Peyer's patch (tissue), 4 donors: ENCODE measurements at places on chromosomes 6 and 20. TPM values are rescaled to one million over a fixed set of nuclear protein-coding genes. Genes with fewer than 3 reads are reported as not detected.

The MBOAT1 gene
- total RNA-seq, result 40.3 TPM

The IPCEF1 gene
- 19.8 TPM for total RNA-seq

The SLC16A10 gene
- total RNA-seq, result 9.5 TPM

The CLVS2 gene
- 0.09 TPM for total RNA-seq

The GJA10 gene
- not detected for total RNA-seq

The PTGIS gene
- total RNA-seq, result 30.5 TPM

DNA sequence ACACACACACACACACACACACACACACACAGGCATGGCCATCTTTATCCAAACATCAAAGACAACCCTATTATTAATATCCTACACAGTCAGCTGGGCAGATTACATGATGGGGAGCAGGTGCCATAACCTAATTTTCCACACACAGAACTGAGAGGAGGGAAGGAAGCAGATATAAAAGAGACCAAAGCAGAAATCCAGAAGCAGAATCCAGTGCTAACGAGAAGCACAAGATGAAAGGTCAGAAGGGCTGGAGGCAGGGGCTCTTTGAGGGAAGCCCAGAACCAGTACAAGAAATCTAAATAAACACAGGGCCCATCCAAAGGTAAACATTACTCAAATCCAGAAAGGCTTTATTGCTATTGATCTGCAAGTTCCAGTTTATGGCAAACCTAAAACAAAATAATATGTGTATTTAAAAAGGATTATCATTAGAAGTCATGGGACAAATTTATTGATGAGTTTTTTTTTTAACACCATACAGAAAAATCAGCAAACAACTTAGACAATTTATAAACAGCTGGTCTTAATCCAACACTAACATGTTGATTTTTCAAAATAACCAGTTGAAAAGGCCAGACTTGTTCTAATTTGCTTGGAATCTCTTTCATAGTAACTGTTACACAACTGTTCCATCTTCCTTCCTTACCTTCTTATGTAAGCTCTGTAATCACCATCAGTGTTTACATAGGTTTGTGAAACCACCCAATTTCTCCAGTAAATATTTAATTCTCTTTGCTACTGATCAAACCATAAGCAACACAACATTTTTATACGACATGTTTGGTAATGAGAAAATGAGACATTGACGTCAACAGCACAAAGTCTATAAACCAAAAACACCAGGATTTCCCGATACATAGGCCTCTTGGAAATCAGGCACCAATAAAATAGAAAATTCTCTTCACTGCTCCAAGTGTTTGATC, 34.2 kb downstream of the SLC23A2 start:
- DNase-seq, result no peak

DNA sequence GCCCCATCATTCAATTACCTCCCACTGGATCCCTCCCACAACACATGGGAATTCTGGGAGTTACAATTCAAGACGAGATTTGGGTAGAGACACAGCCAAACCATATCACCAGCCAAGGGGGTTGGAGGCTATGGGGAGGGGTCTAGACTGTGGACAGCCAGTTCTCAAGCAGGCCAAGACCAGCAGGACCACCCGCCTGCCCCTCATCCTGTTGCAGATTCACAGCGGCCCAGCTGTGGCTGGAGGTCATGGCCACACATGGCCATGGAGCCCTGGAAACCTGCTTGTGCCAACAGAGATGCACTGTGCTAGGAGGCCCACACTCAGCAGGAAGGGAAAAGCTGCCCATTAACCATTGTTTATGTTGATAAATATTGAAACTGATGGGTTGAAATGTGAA, 240.5 kb downstream of the TTLL2 start:
- peak; percentile 31 for DNase-seq

- no peak for DNase-seq
Measured at GRCh38 chr6:75096966-75097365, 108.9 kb downstream of the COL12A1 start.

DNA sequence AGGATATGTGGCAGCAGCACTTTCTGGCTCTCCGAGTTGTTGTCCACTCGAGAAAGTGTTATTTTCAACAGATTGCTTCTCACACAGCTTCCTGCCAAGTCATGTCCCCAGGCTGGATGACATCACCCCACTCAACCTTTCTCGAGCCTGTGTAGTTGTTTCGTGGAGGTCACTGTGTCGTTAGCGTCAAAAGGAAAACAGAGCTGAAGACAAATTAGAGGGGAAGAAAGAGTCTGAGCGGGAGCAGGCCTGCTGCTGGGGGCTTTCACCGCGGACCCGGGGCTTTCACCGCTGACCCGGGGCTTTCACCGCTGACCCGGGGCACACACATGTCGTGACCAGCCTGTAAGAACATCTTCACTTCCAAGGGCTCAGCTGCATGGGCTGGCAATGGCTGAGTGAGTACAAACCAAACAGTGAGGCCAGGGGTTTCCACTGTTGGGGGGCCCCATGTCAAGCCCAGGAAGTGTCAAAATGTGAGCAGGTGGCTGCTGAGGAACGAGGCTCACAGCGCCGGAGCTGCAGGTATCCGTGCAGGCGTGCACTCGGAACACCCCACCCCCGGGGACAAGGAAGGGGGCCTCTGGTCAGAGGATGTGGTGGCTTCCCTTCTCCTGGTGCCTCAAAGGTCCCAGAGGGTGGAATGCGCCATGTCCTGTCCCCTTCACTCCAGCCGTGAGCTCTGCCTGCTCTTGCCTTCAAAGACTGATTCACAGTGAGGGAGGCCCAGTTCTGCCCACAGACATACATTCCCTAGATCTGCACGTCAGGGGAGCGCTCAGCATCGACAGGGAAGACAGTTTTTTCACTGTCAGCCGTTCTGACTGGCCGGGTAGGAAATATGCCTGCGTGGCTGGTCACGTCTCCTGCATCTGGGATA, 365.9 kb downstream of the TAF4 start:
- no peak for DNase-seq

DNA sequence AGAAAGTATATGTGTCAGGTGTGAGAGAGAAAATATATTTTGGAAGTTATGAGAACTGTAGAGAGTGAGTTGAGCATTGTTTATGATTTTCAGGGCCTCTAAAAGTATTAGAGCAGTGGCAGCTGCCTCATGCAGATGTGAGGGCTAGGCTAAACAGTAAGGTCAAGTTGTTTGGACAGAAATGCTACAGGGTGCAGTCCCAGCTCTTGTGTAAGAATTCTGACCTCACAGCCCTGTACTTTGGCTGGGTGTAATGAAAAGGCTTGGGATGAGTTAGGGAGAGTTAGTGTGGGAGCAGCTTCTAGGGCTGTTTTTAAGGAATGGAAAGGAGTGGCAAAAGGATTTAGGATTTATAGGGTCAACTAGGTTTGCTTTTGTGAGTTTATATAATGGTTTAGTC, 764.8 kb upstream of the ADGRB3 start:
- no peak for DNase-seq

GRCh38 chr6:3232017-3232945, 4.8 kb upstream of the TUBB2B start:
- DNase-seq, result no peak

DNA sequence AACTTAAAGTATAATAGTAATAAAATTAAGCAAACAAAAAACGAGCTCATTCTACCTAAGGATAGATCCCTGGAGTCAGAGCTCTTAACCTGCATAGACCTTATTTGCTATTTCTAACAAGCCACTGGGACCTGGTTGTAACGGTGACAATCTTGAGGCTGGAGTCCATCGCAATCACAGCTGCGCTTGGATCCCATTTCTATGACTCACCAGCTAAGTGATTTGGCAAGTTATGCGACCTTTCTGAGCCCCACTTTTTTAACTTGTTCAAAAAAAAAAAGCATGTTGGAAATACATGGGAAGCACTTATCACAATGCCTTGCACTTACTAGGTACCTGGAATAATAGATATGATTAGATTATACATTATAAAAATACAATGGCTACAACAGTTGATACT, 389.5 kb upstream of the CDH4 start:
- DNase-seq, result no peak
